Cerebellum (tissue), 4 donors: ENCODE measurements at places on chromosomes 11 and 22. TPM values are rescaled to one million over a fixed set of nuclear protein-coding genes. Genes with fewer than 3 reads are reported as not detected.

Gene DAGLA
- total RNA-seq, result 6.8 TPM

Gene MOV10L1
- total RNA-seq, result 2.7 TPM

Gene C11orf87
- 34.8 TPM for total RNA-seq

Gene C11orf16
- not detected for total RNA-seq

Gene CTSW
- not detected for total RNA-seq

Gene RCOR2
- 15.5 TPM for total RNA-seq

Gene USP2
- 1.1 TPM for total RNA-seq

Gene MRGPRX4
- not detected for total RNA-seq

GRCh38 chr11:3936517-3936916 is 81.1 kb downstream of the STIM1 start:
- DNase-seq, result no peak

DNA sequence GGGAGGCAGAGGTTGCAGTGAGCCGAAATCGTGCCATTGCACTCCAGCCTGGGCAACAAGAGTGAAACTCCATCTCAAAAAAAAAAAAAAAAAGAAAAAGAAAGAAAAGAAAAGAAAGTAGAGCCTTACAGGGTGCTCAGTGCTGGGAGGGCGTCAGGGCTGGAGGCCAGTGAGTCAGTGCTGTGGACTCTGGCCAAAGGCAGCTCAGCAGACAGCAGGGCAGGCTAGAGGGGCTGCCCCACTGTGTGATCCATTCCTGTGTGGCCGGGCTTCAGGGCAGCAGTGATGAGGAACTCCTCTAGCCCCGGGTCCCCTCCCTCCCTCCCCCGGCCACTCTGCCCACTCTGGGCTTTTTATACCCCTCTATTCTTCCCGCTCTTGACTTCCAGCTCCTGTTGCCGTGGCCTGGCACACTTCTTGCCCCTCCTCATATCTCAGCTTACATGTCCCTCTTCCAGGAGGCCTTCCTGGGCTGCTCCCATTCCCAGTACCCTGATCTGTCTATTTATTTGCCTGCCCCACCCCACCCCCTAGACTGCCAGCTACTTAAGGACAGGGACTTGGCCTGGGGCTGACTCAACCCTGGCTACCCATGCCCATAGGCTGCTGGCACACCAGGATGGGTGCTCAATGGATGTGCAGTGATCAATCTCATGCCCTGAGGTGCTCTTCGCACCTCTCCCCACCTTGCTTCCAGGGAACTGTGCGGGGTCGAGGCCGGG is 10.1 kb downstream of the SYT12 start:
- peak; percentile 69 for DNase-seq

- DNase-seq, result no peak
Observed at GRCh38 chr22:21449531-21450319, 17.5 kb upstream of the TMEM191C start.

DNA sequence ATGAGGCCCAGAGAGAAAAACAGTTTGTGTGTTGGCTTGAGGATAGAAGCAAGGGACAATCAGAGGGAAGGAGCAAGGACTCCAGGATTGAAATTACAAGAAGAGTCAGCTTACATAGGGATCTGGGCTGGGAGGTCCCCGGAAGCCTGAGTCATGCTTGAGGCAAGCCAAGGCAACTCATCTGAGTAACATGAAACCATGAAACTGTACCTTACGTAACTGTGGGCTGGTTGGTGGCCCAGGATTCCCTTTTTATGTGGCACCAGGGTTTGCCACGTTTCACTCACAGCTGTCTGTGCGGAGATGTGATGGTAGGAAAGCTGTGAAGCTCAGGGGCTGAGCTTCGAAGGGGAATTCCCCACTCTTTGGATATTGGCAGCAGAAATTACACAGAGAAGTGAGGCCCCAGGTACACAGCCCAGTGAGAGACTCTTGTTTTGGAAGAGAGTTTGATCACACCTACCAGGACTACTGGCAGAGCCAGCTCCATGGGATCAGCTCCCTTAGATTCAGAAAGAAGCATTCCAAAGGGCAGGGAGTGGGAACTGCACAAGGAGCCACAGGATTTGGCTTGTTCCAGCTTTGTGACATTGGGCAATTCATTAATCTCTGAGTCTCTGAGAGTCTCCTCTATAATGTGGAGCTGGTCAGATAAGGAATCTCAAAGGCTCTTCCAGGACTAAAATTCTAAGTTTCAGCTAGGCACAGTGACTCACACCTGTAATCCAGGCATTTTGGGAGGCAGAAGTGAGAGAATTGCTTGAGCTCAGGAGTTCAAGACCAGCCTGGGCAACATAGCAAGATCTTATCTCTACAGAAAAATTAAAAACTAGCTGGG is 7.8 kb downstream of the SLC5A1 start:
- DNase-seq, result no peak

GRCh38 chr11:44805596-44805995 is 78.8 kb downstream of the TSPAN18 start:
- no peak for DNase-seq

- DNase-seq, result no peak
Observed at GRCh38 chr11:79287952-79288351, 152.9 kb downstream of the TENM4 start.

GRCh38 chr11:18012122-18012905 is 533 bp downstream of the SERGEF start:
- peak; percentile 35 for DNase-seq

- DNase-seq, result no peak
Observed at GRCh38 chr11:110373051-110373702, 56.6 kb upstream of the FDX1 start.

DNA sequence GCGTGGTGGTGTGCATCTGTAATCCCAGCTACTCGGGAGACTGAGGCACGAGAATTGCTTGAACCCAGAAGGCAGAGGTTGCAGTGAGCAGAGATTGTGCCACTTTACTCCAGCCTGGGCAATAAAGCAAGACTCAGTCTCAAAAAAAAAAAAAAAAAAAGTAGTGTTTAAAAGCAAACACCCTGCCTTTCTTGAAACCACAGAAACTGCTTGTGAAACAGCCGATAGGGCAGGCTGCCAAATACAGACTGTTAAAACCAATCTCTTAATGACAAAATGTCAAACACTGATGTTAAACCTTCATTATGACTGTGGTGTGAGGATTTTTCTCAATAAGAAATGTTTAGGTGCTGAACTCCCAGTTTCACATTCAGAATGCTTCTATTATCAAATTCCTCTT is 27.3 kb downstream of the MARK2 start:
- DNase-seq, result no peak

- no peak for DNase-seq
Observed at GRCh38 chr11:72766152-72766902, 14.1 kb upstream of the ARAP1 start.

- no peak for DNase-seq
Observed at GRCh38 chr11:122749005-122749687, 89.2 kb upstream of the CRTAM start.

GRCh38 chr11:47917599-47918369 is 62.6 kb upstream of the PTPRJ start:
- no peak for DNase-seq

GRCh38 chr11:110032259-110032658 is 60.9 kb upstream of the ZC3H12C start:
- no peak for DNase-seq

DNA sequence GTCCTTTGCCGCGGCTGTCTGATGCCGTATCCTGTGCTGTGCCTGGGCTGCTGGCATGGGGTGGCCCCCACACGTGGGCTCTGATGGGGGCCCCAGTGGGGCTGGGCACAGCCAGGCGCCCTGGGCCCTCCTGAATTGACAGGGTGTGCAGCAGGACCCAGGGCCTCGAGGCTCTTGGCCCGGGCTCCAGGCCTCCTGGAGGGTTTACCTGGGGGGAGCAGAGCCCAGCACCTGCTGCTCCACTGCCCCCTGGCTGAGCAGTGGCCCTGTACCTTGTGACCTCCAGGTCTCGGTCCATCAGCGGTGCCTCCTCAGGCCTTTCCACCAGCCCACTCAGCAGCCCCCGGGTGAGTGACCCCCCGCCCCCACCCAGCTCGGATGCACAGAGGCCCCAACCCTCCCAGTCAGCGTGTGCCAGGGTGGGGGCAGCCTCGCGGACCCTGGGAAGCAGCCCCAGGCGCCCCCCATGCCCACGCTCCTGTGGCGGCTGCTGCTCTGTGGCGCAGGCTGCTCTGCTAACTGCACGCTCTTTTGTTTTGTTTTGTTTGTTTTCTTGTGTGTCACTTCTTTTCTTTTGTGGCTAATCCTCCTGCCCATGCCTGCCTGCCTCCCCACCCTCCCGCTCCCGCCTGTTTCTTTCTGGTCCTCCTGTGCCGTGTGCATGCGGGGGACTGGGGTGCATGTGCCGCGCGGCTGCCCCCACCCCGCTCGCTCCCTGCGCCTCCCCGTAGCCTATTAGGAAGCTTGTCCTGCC is 36.9 kb downstream of the MOB2 start:
- no peak for DNase-seq

DNA sequence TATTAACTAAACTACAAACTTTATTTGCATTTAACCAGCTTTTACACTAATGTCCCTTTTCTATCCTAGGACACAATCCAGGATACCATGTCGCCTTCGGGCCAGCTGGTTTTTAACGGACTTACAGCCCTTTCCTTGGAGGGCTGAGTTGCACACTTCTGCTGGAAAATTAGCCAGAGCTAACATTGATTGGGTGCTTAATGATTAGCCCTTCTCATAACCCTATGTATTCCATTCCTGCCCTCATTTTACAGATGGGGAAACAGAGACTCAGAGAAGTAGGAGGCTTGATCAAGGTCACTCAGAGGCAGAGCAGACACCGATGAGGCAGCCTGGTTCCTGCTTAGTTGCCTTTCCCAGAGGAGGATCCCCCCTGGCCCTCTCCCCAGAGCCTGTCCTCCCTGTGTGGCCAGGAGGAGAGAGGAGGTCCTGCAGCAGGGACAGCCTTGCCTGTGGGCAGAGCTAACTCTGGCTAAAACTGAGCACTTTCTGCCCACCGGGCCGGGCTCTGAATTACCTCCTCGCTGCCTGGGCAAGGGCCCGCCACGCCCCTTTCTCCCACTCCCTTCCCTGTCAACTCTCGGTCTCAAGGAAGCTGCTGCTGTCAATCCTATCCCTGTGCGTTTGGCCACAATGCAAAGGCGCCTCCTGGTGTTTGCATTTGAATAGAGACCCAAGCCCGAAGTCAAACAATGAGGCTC is 59.6 kb upstream of the PAX6 start:
- no peak for DNase-seq

DNA sequence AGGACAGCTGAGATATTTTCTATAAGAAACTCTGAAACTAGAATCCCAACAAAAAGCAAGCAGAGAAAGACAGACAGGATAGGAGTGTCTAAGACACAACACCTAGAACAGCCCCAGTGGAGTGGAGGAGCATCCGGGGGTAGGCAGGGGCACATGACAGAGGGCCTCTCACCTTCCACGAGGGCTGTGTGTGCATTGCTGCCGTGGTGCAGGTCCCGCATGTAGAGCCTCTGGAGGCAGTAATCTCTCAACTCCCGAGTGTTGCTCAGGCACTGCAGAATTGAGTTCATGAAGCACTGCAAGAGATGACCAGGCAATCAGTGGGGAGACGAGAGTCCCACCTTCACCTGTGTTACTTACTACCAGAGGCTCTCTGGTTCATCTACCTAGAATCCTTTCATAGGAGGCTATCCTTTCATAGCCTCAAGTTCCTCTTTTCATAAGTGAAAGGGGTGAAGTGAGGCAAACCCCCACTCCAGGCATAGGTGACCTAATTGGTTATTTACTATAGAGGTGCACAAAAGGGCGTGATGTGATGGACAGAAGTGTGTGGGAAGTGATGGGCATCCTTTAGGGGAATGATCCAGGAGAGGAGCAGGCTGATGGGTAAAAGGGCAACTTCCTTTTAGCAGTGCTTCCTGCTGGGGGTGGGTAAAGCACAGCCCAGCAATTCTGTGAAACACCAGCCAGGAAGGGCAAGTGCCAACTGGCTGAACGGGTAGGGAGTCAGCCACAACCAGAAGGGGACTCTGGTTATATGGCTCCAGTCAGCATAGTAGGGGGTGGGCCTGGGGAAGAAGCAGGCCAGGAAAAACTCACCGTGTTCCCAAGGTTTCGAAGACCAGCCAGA is 13.1 kb upstream of the MFRP start:
- DNase-seq, result no peak

DNA sequence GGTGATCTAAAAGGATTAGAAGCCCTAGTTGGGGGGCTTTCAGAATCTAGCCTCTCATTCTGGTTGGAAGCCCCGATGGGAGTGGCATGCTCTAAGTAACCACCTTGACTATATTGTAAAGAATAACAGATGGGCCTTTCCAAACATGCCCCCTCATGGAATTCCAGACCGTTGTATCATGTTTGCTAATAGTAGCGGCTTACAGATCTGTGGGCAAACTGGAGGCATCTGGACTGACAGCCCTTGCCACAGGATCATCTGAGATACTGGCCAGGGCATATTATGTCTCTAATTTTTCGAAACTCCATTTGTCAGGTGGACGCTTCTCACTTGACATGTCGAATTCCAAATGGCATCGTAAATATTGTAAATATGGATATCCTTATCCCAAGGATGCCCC is 10.5 kb downstream of the APIP start:
- DNase-seq, result no peak

- DNase-seq, result peak; percentile 77
Observed at GRCh38 chr11:11510939-11511338, 110.9 kb downstream of the GALNT18 start.

DNA sequence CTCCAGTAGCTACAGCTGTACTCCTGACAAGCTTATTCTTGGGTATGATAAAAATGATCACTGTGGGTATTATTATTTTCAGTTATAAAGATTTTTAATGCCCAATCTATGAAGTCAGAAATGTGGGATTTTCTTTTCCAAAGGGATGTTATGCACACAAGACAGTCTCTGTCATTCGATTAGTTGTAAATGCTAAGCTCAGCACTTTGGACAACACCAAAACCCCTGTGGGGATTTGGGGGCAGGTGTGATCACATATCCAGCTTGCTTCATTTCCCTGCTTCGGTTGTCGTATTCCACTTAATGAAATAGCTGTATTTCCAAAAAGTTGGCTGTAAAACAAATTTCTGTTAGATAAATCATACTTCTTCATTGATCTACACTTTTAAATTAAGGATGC is 931.5 kb downstream of the NTM start:
- DNase-seq, result no peak

GRCh38 chr22:29788339-29789279 is 21.4 kb downstream of the UQCR10 start:
- DNase-seq, result no peak

GRCh38 chr11:68328374-68329091 is 16.1 kb downstream of the LRP5 start:
- no peak for DNase-seq

- DNase-seq, result no peak
Observed at GRCh38 chr22:36569999-36570398, 41.0 kb upstream of the EIF3D start.

DNA sequence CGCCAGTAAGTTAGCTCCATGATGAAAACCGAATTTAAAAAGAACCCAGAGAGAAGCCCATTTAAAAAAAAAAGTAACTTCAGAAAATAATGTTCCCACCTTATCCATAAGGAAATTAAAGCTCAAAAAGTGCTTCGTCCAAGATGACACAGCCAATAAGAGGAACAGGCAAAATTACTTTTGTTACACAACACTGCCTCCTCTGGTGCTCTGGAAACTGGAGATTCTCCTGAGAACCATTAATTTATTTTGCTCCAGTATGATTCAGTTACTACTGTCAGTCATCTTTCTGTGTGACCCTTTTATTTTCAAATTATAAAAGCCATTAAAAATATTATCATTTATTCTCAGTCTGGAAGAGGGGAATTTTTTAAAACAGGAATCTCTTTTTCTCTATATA is 2.0 kb downstream of the IFT27 start:
- peak; percentile 54 for DNase-seq

- peak; percentile 65 for DNase-seq
Observed at GRCh38 chr11:66285250-66285947, 3.5 kb downstream of the YIF1A start.

- DNase-seq, result no peak
Observed at GRCh38 chr11:67043572-67044349, 12.9 kb upstream of the RHOD start.
